Esophagus squamous epithelium (tissue), 5 donors: ENCODE measurements at places on chromosomes 2 and 18.

DNA sequence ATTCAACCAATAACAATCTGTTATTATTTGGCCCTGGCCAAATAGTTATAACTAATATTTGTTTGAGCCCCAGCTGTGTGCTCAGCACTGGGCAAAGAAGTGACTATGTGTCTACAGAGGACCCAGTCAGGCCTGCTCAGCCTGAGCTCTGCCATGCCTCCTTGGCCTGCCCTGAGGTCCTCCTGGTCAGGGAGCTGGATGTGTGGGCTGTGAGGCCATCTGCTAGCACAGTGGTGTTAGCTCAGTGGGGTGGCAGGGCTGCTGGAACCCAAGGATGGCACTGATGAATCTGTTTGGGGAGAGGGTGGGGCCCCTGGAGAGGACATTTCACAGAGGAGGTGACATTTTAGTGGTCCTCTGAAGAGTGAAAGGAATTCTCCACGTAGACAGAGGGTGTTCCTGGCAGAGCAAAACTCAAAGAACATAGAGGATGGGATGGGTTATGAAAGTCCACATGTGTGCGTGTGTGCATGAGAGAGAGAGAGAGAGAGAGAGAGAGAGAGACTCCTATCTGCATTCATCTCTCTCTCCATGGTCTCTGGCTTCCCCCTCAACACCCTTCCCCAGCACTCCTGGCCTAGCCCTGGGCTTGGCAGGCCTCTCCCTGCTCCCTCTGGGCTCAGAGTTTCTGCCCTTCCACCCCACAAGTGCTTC is 21.2 kb upstream of the ATOH8 start:
- DNase-seq = no peak

GRCh38 chr2:205637320-205637602 is 45.0 kb upstream of the NRP2 start:
- no peak for DNase-seq

DNA sequence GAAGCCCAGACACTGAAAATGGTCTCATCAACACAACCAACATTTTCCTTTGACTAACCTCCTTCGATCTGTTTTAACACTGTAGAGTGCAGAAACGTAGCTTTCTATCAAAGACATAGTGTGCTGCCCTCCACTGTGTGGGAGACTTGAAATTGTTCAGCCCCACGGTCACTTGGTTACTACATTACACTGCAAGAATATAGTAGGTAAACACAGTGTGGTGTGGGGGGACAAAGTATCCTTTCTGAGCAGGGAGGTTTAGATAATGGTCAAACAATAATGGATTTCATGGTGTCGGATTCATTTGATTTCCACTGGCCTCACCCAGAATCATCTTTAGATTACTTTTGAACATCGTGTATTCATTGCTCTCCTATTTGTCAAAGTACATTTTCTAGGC is 181.0 kb downstream of the ERBB4 start:
- DNase-seq = no peak

GRCh38 chr2:30955516-30956132 is 148.4 kb upstream of the CAPN13 start:
- no peak for DNase-seq

DNA sequence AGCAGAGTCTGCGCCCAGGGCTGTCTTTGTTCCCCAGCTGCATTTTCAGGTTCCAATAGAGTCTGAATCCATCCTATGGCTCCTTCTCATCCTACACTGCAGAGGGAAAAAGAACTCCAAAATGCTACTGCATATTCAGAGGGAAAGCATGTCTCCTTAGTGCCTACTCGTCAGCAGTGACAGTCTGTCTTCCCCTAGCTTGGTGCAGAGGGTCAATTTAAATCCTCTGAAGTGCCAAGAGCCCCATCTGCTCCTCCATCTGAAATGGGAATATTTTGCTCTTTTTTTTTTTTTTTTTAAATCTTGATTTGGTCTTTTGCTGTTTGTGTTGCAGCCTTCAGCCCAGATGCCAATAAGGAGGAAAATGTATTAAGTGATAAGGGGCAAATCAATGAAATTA is 199.3 kb downstream of the RNF144A start:
- DNase-seq = no peak

DNA sequence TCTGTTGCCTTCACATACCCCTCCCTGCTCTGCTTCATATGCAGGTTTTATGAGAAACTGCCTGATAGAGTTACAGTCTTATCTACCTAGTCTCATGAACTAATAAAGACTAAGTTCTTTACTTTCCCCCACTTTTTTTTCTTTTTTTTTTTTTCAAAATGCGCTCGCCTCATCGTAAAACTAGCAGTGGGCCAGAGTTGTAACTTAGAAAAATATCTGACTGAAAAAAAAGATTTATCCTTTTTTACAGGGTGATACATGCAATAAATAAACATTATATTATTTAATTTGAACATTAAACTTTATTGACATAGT is 52.9 kb upstream of the STAT1 start:
- DNase-seq = no peak

- DNase-seq = no peak
Observed at GRCh38 chr2:168853471-168853870, 36.8 kb downstream of the SPC25 start.

DNA sequence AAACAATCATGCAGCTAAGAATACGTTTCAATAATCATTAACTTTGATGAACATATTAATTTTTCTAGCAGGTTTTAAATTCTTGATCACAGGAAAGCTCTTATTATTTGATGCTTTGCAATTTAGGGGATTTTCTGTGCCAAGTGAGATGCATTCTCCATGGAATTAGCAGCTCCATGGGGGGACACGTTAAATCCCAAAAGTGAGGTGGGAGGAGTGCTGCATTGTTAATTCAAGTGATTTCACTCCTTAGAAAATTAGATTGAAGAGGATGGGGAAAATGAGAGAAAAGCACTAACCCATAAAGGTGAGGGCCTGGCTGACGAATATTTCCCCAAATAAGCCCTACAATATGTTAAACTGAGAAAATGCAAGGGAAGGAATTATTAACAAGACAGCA is 69.2 kb downstream of the ACVR1C start:
- DNase-seq = no peak

- no peak for DNase-seq
Observed at GRCh38 chr2:52805901-52806410, 961.6 kb upstream of the CHAC2 start.

- no peak for DNase-seq
Observed at GRCh38 chr2:54981385-54981784, 68.9 kb downstream of the RTN4 start.

GRCh38 chr2:168729455-168729854 is 73.0 kb upstream of the NOSTRIN start:
- DNase-seq = no peak

- no peak for DNase-seq
Observed at GRCh38 chr2:121095257-121096080, 189.5 kb downstream of the TFCP2L1 start.

DNA sequence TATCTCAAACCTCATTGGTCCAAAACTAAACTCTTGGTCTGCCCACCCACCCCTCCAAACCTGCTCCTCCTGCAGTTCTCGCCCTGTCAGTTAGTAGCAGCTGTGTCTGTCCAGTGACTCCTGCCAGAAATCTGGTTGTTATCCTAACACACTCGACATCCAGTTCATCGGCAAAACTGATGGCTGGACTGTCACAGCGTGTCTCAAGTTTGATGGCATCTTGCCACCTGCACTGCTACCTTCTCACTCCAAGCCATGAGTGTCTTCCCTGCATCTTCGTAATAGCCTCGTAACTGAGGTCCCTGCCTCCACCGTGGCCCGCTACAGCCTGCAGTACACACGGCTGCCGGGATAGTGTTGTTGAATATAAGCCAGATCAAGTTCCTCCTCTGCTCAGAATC is 470.1 kb upstream of the RAB12 start:
- no peak for DNase-seq

GRCh38 chr2:232333361-232334135 is 45.0 kb upstream of the ALPP start:
- no peak for DNase-seq

DNA sequence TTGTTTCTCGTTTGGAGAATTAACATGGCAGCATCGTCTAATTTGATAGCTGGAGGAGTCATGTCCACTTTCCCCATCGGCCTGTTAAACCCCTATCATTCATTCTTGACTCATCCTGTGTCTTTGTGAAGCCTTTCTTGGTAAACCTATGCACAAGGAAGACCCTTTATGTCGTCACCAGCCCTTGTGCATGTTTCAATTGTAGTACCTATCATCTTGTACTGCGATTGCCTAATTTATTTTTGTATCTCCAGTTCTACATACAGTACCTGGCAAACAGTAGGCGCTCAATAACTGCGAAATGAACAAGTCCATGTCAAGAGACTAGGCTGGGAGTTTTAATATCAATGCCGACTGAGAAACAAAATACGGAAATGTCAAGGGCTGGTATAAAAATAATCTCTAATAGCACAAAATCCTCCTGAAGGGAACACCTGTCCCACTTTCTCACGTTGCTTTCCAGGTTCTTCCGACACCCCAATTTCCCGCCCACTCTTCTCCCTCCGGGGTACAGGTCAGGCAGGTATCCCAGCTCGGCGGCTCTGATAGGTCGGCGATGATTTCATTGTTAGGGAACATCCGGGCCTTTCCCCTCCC is 1.3 kb upstream of the PPM1B start:
- DNase-seq = no peak

- no peak for DNase-seq
Observed at GRCh38 chr18:74610860-74611259, 13.2 kb downstream of the ZNF407 start.

DNA sequence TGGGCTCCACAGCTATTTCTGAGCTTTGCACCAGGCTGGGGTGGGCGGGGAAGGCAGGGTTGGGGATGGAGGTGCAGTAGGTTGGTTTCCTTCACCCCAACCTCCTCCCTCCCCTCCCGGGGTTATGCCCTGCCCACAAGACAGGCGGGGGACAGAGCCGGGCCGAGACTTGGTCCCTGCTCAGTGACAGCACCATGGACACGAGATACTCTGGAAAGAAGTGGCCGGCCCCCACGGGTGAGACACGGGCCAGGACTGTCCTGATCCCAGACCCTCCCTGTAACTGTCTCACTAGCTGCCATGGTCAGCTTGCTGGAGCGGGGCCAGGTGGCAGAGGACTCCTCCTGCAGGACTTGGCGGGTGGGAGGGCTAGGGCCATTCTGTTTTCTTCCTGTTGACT is 59.7 kb downstream of the DYSF start:
- DNase-seq = no peak

- no peak for DNase-seq
Observed at GRCh38 chr2:12210016-12210933, 463.8 kb downstream of the LPIN1 start.

DNA sequence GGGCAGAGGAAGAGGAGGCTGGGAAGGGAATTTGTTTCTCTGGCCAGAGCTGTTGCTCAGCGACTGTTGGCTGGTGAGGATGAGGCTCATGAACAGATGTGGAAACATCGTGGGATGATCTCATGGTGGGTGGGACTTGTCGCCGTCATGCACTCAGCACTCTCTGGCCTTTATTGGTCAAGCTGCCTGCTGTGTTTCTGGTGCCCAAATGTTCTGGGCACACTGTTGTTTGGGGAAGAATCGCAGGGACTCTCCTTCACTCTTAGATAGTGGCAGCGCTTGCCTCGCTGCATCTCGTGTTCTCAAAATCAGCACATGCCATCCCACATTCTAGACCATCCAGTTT is 145.6 kb downstream of the AGAP1 start:
- DNase-seq = no peak

DNA sequence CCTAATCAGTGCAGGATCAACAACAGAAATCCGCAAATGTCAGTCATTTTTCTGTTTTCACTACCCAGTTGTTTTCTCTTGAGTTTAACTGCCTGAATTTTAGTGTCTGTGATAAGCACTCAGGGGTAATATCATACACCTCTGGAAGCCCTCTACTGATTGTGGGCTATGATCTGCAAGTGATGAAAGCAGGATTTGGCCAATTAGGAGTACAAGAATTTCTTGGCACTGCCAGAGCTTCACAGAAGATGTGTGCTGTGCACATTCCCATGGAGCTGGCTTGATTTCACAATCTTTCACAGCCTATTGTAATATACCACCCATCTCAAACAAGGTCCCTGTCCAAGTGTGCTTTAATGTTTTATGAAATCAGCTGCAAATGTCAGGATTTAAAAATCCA is 27.3 kb upstream of the TDRD15 start:
- no peak for DNase-seq

GRCh38 chr2:134127496-134127895 is 126.4 kb upstream of the MGAT5 start:
- no peak for DNase-seq

DNA sequence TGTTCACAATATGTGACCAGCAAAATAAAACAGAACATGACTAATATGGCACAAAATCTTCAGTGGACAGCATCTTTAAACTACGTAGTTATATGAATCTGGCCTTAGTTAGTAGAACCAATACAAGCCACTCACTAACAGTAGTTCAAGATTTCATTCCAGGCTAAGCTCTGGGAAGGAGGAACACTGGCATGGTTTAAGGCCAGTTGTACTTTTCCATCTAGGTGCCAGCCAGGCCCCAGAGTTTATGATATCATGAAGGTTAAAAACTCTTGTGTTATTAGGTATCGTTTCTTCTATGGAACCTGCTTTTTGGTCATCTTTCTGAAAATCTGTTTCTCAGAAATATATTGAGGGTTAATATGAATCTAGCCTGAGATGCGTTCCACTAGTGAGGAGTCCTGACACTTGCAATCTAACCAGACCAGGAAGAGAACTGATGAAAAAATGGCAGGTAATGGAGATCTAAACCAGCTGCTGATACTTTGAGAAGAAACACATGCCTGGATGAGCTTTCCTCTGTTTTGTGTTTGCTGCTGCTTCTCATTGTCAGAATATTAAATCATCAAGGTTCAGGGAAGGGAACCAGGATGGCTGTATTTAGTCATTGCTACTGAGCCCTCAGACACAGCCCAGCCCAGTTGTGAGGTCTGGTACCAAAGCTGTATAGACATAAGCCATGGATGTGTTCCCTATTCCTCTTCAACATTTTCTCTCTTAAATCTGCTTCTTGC is 182.8 kb upstream of the SETBP1 start:
- DNase-seq = no peak

GRCh38 chr2:196279541-196279940 is 108.2 kb upstream of the STK17B start:
- DNase-seq = no peak

DNA sequence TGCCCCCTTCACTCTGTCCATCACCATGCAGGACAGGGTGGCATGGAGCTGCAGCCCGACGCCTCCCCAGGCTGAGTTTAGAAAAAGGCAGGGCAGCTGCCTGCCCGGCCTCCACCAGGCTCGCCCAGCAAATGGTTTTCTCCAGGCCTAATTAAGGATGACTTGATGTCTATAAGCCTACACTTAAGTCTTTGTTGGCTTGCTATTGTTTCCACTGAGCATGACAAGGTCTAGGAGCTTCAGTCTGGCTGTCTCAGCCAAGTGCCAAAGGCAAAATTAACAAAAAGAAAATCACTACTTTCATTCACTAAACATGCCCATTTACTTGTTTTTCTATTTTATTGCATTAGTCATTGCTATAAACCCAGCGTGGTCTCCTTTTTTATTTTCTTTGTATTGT is 372.2 kb downstream of the INSIG2 start:
- no peak for DNase-seq

GRCh38 chr2:178269438-178270224 is 75.3 kb downstream of the OSBPL6 start:
- no peak for DNase-seq
